ENCODE measurements at places on chromosomes 11 and 22. TPM values are rescaled to one million over a fixed set of nuclear protein-coding genes. Genes with fewer than 3 reads are reported as not detected.

The LTO1 gene
- 17.5 TPM for polyA plus RNA-seq

The PTPRCAP gene
- 410 TPM for polyA plus RNA-seq

The SAA2 gene
- polyA plus RNA-seq: 0.19 TPM

The OSM gene
- polyA plus RNA-seq: 1.7 TPM

The OR5T2 gene
- polyA plus RNA-seq: not detected

The PGA4 gene
- polyA plus RNA-seq: 0.36 TPM

The APOL5 gene
- not detected for polyA plus RNA-seq

The HOATZ gene
- polyA plus RNA-seq: not detected

DNA sequence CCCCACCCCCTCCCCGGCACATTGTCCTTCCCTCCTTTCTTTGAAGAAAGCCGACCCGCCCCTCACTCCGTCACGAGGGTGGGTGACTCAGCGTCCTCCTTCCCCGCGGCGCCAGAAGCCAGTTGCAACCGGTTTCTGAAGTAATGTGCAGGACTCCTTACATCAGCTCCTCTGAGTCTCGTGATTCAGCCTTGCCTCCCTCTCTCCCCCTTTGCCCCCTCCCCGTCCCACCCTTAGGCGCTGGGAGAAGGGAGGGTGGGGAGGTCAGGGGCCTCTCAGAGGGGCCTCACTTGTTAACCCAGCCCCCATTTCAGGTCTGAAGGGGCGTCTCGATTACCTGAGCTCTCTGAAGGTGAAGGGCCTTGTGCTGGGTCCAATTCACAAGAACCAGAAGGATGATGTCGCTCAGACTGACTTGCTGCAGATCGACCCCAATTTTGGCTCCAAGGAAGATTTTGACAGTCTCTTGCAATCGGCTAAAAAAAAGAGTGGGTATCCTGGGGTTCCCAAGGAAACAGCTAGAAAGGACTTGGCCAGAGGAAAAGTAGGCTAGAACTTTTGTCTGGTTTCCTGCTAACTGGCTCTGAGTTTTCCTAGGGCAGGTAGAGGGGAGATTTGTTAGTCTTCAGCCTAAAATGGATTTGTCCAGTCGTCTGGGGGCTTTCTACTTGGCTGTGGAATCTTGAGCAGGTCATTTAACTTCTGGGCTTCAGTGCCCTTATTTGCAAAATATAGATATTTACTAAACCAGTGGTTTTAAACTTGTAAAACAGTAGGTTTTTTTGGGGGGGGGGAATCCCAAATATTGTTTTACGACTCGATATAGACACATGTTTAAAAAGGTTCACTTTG, 1.1 kb downstream of the SLC3A2 start:
- peaks cover 41% of the 10 kb centered on the region for H3K36me3 ChIP-seq
- H3K4me1 ChIP-seq: peaks cover 52% of the 10 kb centered on the region
- H3K4me3 ChIP-seq: peak overlapping the region; percentile 99

DNA sequence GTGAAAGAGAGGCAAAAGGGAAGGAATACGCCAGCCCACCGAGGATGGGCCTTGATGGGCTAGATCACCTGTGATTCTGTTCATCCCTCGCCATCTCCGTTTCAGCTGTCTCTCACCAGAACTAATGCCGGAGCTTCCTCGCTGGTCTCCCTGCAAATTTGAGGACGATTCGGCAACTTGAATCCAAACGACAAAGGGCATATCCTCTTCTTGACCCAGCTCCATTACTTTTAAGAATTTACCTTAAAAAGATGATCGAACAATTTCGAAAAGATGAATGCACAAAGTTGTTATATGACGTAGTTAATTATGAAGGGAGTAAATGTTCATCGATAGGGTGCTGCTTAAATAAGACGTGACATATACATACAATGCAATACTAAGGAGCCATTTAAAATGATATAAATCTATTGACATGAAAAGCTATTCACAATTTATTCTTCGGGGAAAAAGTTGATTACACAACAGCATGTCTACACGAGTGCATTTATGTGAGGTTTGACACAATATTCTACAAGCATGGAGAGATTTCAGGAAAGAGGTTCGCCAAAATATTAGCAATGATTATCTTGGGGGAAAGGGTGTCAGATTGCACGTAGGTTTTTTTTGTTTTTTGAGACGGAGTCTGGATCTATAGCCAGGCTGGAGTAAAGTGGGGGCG, 937 bp upstream of the FAM168A start:
- H3K4me3 ChIP-seq: peak overlapping the region; percentile 78
- H3K27ac ChIP-seq: peak overlapping the region; percentile 86
- DNase-seq: no peak
- H3K4me1 ChIP-seq: peaks cover 12% of the 10 kb centered on the region
- no peaks in the 10 kb centered on the region for H3K27me3 ChIP-seq

DNA sequence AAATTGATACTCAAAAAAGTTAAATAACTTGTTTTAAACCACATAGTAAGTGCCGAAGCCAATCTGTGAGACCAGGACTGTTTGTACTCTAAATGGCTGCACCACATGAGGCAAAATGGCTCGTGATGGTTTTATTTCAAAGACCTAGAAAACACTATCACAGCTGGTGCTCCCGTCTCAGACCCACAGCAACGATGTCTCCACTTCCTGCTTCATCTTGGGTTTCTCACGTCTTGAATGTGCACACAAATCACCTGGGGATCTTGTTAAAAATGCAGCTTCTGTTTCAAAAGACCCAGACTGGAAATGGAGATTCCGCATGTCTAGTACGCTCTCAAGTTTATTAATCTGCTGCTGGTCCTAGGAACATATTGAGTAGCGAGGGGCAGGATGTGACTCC, 1.2 kb downstream of the CD3E start:
- no peaks in the 10 kb centered on the region for H3K36me3 ChIP-seq
- no peak for DNase-seq
- H3K4me3 ChIP-seq: no peak overlapping the region
- H3K27me3 ChIP-seq: no peaks in the 10 kb centered on the region

- no peak overlapping the region for H3K27ac ChIP-seq
- H3K27me3 ChIP-seq: no peaks in the 10 kb centered on the region
- peaks cover 32% of the 10 kb centered on the region for H3K4me1 ChIP-seq
- no peak overlapping the region for H3K4me3 ChIP-seq
- H3K36me3 ChIP-seq: no peaks in the 10 kb centered on the region
These were observed 106.9 kb downstream of the SYN3 start for GRCh38 chr22:32951076-32951806.

DNA sequence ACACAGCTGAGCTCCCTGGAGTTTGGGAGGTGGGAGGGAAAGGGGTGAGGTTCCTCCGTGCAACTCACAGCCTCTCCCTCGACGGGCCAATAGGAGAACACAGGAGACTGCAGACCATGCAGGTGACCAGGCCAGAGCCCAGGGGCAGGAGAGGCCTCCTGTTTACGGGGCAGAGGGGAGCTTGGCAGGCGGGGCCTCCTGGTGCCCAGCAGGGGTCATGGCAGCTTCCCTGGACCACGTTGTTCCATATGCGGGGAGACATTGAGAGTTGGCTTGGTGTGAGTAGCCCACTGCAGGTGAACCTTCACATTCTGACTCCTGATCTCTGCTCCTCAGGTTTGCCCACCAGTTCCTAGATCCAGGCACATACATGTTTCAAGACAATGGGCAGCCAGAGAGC, 19.3 kb upstream of the XKR3 start:
- H3K27ac ChIP-seq: no peak overlapping the region
- H3K4me3 ChIP-seq: no peak overlapping the region
- no peak for DNase-seq
- H3K27me3 ChIP-seq: no peaks in the 10 kb centered on the region

DNA sequence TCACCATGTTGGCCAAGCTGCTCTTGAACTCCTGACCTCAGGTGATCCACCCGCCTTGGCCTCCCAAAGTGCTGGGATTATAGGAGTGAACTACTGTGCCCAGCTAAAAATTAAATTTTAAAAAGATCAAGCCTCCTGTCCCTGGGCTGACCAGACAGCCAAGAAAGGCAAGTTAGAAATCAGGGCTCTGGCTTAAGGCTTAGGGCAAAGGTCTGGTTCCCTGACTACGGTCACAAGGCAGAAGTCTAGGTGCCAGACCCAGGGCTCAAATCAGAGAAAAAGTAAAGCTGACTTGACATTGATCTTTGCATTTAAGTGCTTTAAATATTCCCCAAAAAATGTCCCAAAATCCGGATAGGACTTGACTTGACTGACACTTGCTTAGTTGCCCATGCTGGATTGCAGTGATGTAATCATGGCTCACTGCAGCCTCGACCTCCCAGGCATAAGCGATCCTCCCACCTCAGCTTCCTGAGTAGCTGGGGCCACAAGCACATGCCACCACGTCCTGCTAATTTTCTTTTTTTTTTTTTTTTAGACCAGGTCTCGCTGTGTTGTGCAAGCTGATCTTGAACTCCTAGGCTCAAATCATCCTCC, 17.3 kb upstream of the CRKL start:
- no peaks in the 10 kb centered on the region for H3K36me3 ChIP-seq
- H3K27ac ChIP-seq: no peak overlapping the region
- H3K4me1 ChIP-seq: peaks cover 12% of the 10 kb centered on the region
- no peak overlapping the region for H3K4me3 ChIP-seq
- no peaks in the 10 kb centered on the region for H3K27me3 ChIP-seq
- peak; percentile 3 for DNase-seq

GRCh38 chr11:60699284-60699691, at the start of gene MS4A8:
Gene MS4A8 (plus strand): TSS chr11:60699612. CDS start chr11:60700861, 1,249 bp downstream.
- H3K36me3 ChIP-seq: no peaks in the 10 kb centered on the region
- no peaks in the 10 kb centered on the region for H3K4me1 ChIP-seq
- H3K27ac ChIP-seq: no peak within 1 kb of the TSS
- DNase-seq: no peak
- no peaks in the 10 kb centered on the region for H3K27me3 ChIP-seq

GRCh38 chr11:72899238-72899637, 85.0 kb downstream of the ATG16L2 start:
- H3K4me3 ChIP-seq: no peak overlapping the region
- no peaks in the 10 kb centered on the region for H3K4me1 ChIP-seq
- no peaks in the 10 kb centered on the region for H3K36me3 ChIP-seq

GRCh38 chr22:26589367-26589844, 526 bp downstream of the TPST2 start:
- peaks cover 6% of the 10 kb centered on the region for H3K36me3 ChIP-seq
- H3K27ac ChIP-seq: peak overlapping the region; percentile 94
- H3K27me3 ChIP-seq: no peaks in the 10 kb centered on the region
- peak; percentile 91 for DNase-seq

GRCh38 chr11:131744847-131745246, 374.4 kb downstream of the NTM start:
- H3K27me3 ChIP-seq: no peaks in the 10 kb centered on the region
- H3K4me1 ChIP-seq: no peaks in the 10 kb centered on the region
- no peaks in the 10 kb centered on the region for H3K36me3 ChIP-seq
- no peak for DNase-seq
- H3K27ac ChIP-seq: no peak overlapping the region

- H3K36me3 ChIP-seq: peaks cover 21% of the 10 kb centered on the region
- H3K27me3 ChIP-seq: no peaks in the 10 kb centered on the region
- no peak overlapping the region for H3K4me3 ChIP-seq
- no peak for DNase-seq
- no peak overlapping the region for H3K27ac ChIP-seq
These were observed 25.3 kb downstream of the SCN3B start for GRCh38 chr11:123628936-123629683.

GRCh38 chr11:16596231-16596630, 142.2 kb upstream of the C11orf58 start:
- no peaks in the 10 kb centered on the region for H3K36me3 ChIP-seq
- H3K27ac ChIP-seq: no peak overlapping the region
- H3K27me3 ChIP-seq: no peaks in the 10 kb centered on the region
- DNase-seq: no peak

GRCh38 chr11:128260398-128260797, 327.0 kb downstream of the ETS1 start:
- no peaks in the 10 kb centered on the region for H3K36me3 ChIP-seq
- H3K4me1 ChIP-seq: peaks cover 50% of the 10 kb centered on the region
- no peak overlapping the region for H3K4me3 ChIP-seq

DNA sequence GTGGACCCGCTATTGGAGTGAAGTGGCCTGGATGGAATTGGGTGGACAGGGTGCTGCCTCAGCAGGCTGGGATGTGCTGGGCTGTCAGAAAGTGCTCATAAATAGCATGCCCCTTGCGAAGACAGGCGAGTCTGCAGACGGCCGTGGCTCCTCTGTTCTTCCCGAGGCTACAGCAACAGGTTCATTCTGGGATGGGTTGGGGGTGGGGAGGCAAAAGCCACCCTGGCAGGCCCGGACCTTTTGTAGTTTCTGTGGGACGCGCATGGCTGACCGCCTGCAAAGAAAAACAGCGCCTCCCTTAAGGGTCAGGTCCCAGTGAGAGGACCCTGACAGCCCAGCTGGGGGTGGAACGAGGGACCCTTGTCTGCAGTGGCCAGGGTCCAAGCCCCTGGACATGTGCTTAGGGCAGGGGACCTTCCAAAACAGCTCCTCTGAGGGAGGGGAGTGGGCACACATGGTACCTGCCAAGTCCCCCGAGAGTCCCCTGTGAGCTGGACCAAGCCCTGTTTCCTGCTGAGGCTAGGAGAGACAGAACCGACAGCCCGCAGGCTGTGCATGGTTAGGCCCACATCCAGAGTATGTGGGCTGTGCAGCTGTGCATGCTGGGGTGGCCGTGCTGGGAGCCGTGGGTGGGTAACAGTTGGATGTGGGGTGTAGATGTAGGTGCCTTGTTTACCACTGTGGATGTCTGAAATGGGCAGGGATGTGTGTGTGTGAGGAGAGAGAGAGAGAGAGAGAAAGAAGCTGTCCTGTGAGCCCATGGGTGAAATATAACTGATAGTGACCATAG, at the start of gene CRYBB3:
TSS of gene CRYBB3 (plus strand) at position 128 of the 790 bp plus-strand sequence. CDS start 1,539 bp downstream, outside the sequence.
- DNase-seq: no peak
- H3K4me1 ChIP-seq: no peaks in the 10 kb centered on the region
- H3K4me3 ChIP-seq: no peak within 1 kb of the TSS

- no peak for DNase-seq
- no peak overlapping the region for H3K4me3 ChIP-seq
- H3K27me3 ChIP-seq: peaks cover 6% of the 10 kb centered on the region
- no peaks in the 10 kb centered on the region for H3K36me3 ChIP-seq
- H3K4me1 ChIP-seq: no peaks in the 10 kb centered on the region
These were observed 5.3 kb downstream of the SLN start for GRCh38 chr11:107706531-107706930.

DNA sequence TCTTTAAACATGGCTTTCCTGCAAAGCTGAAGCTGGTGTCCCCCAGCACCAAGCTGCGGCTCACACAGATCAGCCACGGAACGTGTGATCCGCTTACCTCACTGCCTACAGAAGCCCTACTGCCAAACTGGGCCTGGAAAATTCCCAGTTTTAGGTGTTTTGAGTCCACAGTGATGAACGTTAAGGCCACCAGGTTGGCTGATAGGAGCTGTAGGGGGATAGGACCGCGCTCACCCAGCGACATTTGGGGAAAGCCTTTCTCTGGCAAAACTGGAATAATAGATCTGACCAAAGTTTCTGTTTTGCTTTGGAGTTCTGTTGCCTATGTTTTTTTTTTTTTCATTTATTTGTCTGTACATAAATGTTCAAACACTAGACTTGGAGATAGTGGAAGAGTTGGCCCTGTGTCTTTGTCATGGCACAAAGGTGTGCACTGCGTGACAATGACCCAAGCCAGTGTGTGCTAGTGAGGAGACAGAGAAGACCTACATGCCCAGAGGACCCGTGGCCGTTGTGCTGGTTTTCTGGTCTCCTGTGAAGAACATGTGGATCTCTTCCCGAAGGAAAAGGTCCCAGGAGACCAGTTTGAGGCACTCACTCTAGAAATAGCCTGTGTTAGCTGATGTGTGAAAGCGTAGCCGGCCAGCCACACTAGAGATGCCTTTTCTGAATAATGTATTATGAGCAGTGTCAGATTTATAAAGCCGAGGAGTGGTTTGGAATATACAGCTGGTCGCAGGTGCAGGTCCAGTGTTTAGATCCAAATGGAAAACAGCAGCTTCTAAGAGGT, 15.0 kb downstream of the ASPHD2 start:
- peaks cover 4% of the 10 kb centered on the region for H3K36me3 ChIP-seq
- no peak overlapping the region for H3K4me3 ChIP-seq
- H3K27ac ChIP-seq: no peak overlapping the region
- H3K4me1 ChIP-seq: no peaks in the 10 kb centered on the region
- H3K27me3 ChIP-seq: no peaks in the 10 kb centered on the region

Data from spleen (tissue), 13 donors.